ENCODE measurements at places on chromosomes 3 and 15.

GRCh38 chr3:73874606-73875369 lies 250.0 kb upstream of the PDZRN3 start:
- DNase-seq, result no peak

GRCh38 chr3:134941820-134942219 lies 146.8 kb downstream of the EPHB1 start:
- no peak for DNase-seq

DNA sequence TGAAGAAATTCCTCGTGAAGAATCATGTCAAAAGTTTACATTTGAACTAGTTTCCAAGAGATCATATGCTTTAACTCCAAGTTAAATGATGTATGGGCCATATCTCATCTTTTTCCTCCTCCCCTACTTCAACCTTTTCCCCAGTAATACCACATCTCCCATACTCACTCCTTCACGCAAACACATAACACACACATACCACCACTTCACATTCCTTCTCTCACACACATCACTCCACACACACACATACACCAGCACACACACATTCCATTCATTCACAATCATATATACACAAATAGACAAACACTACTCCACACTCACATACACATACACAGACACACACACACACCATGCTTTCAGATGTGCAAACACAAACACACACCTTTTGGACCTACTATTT lies 769.0 kb upstream of the NR2F2 start:
- DNase-seq, result no peak

- no peak for DNase-seq
These were observed 234.8 kb downstream of the CADM2 start for GRCh38 chr3:85193565-85193964.

DNA sequence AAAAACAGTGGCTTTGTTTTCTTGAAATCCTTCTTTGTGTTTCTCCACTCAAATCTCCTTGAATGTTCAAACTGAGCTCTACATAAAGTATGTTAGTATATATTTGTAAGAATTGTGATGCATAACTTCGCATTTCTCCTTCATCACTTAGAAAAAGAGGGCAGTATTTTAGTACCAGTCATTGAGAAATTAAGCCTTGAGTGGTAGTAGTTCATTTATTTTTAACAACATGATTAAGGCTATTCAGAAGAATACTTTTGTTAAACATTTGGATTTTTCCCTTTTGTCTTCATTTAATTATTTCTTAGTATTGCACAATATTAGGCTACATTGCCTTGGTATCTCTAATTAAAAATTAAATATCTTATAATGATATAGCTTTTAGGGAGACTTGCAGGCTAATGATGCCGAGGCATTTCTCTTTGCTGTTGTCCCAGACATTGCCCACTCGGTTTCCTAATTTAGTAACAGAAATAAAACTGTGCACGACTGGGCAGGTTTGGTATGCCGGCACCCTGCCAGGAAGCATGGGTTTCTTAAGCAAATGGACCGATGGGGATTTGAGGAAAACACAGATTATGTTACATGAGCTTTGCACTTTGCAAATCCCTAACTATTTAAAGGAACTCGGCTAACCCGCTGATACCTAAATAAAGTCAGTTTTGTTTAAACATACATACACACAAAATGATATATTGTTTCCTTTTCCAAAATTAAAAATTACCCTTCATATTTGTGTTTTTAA lies 54.7 kb downstream of the LRRC28 start:
- no peak for DNase-seq

GRCh38 chr3:23710555-23710954 lies 95.2 kb upstream of the UBE2E1 start:
- no peak for DNase-seq

GRCh38 chr15:65094294-65094995 lies 17.9 kb downstream of the KBTBD13 start:
- DNase-seq, result no peak

GRCh38 chr3:45991341-45991740 lies 4.3 kb downstream of the FYCO1 start:
- no peak for DNase-seq

- peak; percentile 56 for DNase-seq
These were observed 848 bp downstream of the SYNM start for GRCh38 chr15:99105514-99106341.

- no peak for DNase-seq
These were observed 51.7 kb upstream of the ACP3 start for GRCh38 chr3:132265488-132265887.

GRCh38 chr3:156680243-156680914 lies 6.0 kb downstream of the TIPARP start:
- DNase-seq, result no peak

DNA sequence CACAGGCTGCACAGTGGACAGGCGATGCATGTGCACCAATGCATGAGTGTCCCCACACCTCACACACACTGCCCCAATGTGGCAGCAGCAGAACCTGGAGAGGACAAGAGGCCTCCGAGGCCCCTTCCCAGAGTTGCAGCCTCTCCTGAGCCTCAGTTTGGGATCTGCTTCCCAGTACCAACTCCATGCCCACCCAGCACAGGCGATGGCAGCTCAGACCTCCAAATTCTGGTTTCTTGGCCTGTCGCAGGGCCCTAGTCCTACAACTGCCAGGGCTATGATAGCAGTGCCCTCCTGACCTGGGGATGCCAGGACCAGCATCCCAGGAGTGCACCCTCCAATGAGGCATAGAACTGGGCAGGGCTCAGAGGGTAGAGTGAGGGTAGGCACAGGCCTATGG lies 19.9 kb downstream of the ADAMTS7 start:
- no peak for DNase-seq

DNA sequence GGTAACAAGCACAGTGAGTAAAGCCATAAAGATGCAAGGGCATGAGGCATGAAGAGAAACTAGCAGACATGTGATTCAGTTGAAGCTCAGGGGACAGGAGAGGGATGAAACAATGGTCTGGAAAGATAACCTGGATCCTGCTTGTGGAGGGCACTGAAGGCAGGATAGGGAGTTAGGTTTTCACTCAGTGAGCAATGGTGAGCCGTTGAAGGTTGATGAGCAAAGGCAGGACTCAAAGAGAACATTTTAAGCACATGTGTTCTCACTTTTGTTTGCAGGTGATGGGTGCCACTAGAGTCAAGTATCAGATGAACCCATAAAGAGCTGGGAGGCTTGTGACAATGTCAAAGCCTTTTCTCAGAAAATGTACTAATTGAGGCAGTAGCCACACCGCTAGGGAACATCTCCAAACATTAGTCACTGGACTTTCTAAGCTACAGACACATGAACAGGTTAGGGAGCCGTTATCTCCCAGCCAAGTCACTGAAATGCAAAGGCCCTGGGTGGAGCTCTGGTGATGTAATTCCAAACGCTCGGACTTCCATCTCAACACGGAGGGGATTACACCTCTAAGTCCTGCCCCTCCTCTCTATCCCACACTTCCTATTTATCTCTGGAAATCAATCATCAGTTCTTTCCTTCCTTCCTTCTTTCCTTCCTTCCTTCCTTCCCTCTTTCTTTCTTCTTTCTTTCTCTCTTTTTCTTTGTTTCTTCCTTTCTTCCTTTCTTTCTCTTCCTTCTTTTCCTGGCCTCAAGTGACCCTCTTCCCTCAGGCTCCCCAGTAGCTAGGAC lies 22.7 kb downstream of the KLHL6 start:
- DNase-seq, result no peak

DNA sequence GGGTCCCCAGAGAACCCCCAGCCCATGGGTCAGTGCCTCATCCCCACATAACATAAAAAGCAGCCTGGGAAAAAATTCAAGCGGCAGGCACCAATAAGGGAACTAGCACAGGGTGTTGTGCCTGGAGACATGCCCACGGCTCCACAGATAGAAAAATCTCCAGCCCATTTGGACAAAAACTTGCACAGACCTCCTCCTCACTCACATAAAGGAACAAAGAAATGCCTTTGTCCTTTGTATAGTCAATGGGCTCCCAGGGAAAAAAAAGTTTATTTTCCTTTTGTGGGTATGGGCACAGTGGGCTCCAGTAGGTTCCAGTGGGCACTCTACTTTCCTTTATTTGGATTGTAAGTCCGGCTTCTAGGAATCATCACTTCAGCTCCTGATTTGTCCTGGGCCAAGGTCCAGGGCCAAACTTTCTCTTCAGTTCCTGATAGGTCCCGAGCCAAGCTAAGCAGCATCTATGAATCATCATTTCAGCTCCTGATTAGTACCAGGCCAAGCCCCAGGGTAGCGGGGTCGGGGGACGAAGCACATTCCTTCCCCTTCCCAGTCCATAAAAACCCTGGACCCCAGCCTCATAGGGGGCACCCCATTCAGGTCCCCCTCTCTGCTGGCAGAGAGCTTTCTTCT lies 1.6 kb upstream of the DNAH12 start:
- DNase-seq, result no peak

- DNase-seq, result no peak
These were observed 12.8 kb downstream of the TMOD3 start for GRCh38 chr15:51842265-51842664.

- DNase-seq, result no peak
These were observed 424.3 kb upstream of the ATP10A start for GRCh38 chr15:26287381-26287780.

DNA sequence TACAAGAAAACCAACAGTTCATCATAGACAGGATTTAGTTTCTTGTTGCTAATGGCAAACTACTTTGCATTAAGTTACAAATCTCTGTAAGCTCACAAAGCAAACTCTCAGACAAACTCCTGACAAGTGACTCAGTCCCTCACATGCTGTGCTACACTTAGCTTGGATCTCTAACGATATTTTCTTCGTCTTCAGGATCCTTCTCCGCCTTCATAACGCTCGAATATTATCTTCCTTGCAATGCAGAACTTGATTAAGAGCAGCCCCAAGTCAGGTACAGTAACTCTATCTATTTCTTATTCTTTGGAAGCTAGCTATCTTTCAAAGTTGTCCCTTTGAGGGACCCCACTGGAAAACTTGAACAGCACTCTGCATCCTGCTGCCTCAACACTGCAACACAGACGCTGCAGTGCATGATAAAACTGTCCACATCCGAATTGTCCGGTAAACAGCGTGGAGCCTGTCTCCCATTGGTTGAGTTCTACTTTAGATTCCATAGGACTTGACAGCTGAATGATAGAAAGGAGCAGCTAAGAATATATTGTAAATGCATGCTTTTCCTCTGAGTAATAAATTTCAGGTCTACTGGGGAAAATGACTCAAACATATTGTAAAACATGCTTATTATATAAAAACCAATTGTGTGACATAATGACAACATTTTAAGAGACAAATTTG lies 61.3 kb downstream of the UACA start:
- no peak for DNase-seq

DNA sequence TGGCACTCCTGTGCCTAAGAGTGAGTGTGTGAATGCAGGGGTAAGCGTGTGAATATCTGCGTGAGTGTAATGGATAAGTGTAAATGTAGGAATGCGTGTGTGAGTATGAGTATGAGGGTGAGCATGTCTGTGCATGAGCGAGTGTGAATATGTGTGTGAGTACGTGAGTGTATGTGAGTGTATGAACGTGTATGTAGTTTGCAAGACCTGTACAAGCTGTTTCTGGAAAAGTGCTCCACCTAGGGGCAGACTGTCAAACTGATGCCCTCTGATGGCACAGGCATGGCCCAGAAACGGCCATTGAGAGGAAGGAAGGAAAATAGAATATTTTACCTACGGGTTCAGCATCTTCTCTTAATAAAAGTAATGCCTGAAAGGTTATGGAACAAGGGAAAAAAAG lies 24.4 kb upstream of the FRMD4B start:
- DNase-seq, result peak; percentile 53

- DNase-seq, result no peak
These were observed 30.7 kb downstream of the ARIH2 start for GRCh38 chr3:48949376-48949717.

- DNase-seq, result peak; percentile 89
These were observed at the start of gene LRCH3 for GRCh38 chr3:197791113-197791891. LRCH3 (plus strand) TSS chr3:197791254; CDS start chr3:197791279, 25 bp downstream.

- no peak for DNase-seq
These were observed 3.8 kb upstream of the ZNF280D start for GRCh38 chr15:56736881-56737707.

- no peak for DNase-seq
These were observed 25.1 kb downstream of the FSTL1 start for GRCh38 chr3:120425572-120426250.

All from activated naive CD8-positive, alpha-beta T cell treated with anti-CD3 and anti-CD28 coated beads for 36 hours (primary cell).